ENCODE measurements at places on chromosomes 13 and 19. TPM values are rescaled to one million over a fixed set of nuclear protein-coding genes. Genes with fewer than 3 reads are reported as not detected.

Gene COL4A2
- total RNA-seq: 126 TPM

Gene CACNG7
- not detected for total RNA-seq

Gene FUT3
- total RNA-seq: not detected

Gene GSK3A
- total RNA-seq: 36.3 TPM

Gene SIGLEC11
- 0.60 TPM for total RNA-seq

Gene GRIK5
- 5.1 TPM for total RNA-seq

Gene DLL3
- not detected for total RNA-seq

Gene ZNF560
- not detected for total RNA-seq

Gene HSD17B14
- total RNA-seq: 1.0 TPM

GRCh38 chr13:99545979-99546378, 44.7 kb downstream of the TM9SF2 start:
- DNase-seq: no peak

DNA sequence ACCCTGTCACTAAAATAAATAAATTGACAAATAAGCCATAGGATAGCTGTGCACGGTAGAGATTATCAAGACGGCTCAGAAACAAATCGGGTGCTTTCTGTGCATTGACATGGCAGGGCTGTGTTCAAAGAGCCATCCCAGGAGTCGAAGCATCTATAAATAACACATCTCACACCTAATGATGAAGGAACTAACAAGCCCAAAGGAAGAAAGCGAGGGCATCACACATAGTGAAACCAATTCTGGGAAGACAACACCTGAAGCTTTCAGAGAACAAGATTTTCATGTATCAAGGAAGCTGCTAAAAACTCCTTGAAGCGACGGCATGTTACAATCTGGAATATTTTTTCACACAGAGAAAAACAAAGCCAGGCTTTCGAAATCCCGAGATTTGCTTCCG, 36.1 kb downstream of the KLF2 start:
- DNase-seq: no peak

DNA sequence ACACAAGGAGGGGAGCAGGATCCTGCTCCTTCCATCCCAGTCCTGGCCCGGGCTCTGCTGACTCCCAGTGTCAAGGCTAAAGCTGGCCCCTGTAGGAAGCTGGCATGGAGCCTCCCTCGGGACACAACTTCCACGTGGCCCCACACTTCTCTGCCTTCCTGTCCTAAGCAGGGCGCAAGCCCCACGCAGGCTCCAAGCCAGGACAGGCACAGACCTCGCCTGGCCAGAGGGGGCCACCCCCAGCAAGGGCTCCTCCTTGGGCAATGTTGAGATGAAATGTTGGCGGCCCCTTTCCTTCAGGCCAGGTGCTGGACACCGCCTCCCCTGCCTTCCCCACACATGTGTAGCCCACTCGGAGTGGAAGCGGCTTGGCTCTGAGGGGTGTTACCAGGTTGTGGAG, 66.6 kb downstream of the COL4A1 start:
- DNase-seq: no peak

DNA sequence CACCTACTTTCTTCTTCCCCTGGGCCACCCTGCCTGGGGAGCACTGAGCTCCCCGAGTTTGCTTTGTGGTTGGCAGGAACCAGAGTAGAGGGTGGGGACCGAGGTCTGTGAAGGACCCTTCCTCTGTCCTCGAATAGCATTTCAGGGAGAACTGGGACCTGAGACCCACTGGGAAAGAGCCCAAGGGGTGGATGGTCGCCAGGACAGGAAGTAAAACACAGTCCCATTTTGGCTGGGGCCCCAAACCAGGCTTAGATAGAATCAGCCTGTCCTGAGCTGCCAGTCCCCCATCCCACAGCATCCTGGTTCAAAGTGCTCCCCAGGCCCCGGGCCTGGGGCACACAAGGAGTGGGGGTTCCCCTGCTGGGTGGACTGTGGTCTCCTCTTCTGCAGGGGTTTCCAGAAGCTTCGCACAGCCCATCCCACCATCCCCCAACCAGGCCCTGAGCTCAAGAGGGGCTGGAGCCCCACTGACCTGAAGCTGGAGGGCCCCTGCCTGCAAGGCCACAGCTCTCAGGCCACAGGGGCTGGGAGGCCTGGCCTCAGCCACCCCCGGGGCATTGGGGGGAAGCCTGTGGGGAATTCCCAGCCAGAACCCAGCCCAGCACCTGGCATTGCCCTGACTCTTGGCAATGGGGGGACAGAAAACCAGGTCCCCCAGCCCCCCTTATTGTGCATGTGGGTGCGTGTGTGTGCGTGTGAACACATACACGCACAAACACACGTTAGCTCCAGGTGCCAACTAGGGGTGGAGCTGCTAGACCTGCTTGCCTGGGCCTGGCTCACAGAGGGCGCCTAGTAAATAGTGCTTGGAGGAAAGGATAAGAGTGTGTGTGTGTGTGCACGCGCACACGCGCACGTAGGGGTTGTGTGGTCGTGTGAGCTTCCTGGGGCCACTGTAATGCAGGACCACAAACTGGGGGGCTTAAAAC, 995 bp upstream of the MKNK2 start:
- DNase-seq: no peak

DNA sequence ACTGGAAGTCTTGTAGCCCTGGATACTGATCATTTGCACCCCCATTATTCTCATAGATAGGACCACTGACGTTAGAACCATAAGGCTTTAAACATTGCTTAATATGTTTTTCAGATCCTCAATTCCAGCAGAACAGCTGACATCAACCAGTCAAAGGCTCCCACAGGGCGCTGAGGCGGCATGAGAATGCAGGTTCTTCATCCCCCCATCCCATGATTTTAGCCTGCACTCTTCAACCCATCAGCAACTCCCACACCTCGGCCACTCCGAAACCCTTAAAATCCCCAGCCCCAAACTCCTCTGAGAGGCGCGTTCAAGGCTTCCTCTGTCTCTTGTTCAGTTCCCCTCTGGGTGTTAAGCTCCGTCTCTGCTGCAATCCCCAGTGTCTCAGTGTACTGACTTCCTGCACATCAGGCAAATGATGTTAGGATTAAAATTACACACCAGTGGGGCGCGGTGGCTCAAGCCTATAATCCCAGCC, 24.3 kb upstream of the LAMP1 start:
- DNase-seq: no peak

GRCh38 chr13:99296398-99296797, 10.8 kb downstream of the GPR183 start:
- no peak for DNase-seq

- no peak for DNase-seq
Observed at GRCh38 chr19:56577719-56578602, 10.7 kb downstream of the ZNF470 start.

- DNase-seq: no peak
Observed at GRCh38 chr13:111640006-111640405, 319.6 kb downstream of the TEX29 start.

GRCh38 chr13:49436890-49437289, 7.0 kb downstream of the CAB39L start:
- no peak for DNase-seq

- peak; percentile 85 for DNase-seq
Observed at GRCh38 chr13:44132710-44133109, 240.9 kb upstream of the SERP2 start.

DNA sequence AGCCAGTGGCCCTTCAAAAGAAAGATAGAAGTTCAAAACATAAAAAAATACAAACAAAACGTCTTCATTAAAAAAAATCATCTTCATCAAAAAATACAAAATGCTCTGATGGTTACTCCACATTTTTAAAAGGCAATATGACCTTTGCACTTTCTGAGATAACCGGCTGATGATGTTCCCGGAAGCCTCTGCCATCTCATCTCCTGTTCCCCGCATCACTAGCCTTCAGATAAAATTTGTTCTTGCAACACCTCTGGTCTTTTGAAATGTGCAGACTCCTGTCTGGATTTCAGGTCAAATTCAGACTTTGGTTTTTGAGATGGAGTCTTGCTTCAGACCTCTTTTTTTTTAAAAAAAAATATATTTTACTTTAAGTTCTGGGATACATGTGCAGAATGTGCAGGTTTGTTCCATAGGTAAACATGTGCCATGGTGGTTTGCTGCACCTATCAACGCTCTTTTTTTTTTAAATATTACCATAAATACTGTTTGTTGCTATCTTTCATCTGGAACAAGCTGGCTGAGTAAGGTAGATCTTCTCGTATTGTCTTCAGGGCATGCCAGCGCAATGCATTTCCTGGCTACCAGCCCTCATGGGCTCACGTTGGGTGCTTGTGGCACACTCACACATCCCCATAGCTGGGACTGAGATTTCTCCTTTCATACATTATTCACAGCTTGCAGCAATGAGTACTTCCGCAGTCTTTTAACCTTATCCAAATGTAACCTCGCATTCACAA, 418.9 kb upstream of the ARGLU1 start:
- no peak for DNase-seq

GRCh38 chr19:7272856-7273578, 21.2 kb downstream of the INSR start:
- DNase-seq: no peak

DNA sequence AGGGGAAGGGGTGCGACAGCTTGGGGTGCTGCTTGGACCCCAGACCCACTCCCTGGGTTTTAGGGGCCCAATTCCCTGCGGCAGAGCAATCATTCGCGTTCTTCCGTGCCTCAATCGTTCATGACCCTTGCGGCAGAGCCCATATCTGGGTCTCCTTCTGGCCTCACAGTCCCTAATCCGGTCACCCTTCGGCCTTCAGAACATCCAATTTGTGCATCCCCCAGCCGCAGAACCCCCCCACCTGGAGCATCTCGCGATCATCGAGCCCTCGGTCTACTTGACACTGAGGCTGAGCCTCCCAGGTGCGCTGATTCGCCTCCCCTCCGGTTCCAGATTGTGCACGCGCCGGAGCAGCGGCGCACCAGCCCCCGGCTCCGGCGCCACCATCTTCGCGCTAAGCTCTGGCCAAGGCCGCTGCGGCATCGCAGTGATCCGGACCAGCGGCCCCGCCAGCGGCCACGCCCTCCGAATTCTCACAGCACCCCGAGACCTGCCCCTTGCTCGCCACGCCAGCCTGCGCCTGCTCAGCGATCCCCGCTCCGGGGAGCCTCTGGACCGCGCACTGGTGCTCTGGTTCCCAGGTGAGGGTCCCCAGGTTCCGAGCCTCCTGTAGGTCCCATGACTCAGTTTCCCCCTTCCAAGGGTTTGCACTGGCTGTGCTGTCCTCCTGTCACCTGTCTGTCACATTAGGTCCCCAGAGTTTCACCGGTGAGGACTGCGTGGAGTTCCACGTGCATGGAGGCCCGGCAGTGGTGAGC, 501 bp downstream of the GTPBP3 start:
- DNase-seq: peak; percentile 69

GRCh38 chr13:99357131-99357596, 50.0 kb upstream of the GPR183 start:
- DNase-seq: no peak

GRCh38 chr19:52739576-52739975, 4.7 kb upstream of the ZNF611 start:
- no peak for DNase-seq

- DNase-seq: no peak
Observed at GRCh38 chr13:60326273-60326672, 70.7 kb upstream of the TDRD3 start.

GRCh38 chr19:7349231-7349591, 474 bp downstream of the ARHGEF18 start:
- no peak for DNase-seq

DNA sequence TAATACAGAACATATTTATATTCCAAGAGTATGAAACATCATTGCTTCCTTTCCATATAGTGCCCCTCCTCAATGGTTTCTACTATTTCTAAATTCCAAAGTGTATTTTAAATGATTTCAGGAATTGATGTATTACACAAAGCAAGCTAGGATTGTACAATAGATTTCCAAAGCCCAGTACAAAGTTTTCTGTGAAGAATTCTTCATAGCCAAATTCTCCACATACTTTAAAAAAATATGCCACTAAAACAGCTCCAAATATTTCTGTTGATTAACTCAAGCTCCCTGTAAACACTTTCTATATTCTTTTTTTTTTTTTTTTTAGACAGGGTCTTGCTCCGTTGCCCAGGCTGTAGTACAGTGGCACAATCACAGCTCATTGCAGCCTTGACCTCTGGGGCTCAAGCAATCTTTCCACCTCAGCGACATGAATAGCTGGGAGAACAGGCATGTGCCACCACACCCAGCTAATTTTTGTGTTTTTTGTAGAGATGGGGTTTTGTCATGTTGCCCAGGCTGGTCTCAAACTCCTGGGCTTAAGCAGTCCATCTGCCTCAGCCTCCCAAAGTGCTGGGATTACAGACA, 50.6 kb downstream of the ELF1 start:
- DNase-seq: no peak

GRCh38 chr13:43985422-43986072, 105.8 kb downstream of the LACC1 start:
- DNase-seq: no peak

DNA sequence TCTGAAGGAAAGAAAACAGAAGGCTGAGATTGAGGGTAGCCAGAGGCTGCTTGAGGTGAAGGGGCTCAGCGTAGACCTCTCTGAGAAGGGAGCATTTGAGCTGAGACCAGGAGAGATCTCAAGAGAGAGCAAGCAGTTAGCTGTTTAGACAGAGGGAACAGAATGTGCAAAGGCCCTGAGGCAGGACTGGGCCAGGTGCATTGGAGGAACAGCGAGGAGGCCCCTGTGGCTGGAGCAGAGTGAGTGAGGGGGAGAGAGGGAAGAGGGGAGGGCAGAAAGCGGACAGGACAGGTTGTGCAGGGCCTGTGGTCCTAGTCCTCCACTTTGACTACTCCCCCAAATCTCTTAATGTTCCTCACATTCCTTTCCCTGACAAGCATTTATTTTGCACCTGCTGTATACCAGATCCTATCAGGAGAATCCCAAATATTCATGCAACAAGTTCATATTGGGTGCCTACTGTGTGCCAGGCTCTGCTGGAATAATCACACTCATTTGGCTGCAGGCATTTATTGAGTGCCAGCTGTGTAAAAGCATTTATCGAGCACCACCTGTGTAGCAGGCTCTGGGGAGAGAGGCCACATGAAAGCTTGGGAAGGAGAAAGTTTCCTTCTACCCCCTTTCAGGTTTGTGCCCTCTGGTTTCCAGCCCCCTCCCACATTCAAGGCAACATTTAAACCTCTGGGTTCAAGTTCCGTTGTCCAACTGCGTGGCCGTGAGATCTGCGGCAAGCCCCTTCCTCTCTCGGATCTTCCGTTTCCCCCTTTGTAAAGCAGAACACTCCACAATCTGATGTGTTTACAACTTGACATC, 36.5 kb downstream of the NFIC start:
- DNase-seq: no peak

GRCh38 chr19:28487999-28488398, 725.0 kb downstream of the UQCRFS1 start:
- DNase-seq: no peak

- no peak for DNase-seq
Observed at GRCh38 chr19:34237939-34238338, 16.4 kb upstream of the GARRE1 start.

- no peak for DNase-seq
Observed at GRCh38 chr19:7924651-7925170, 1.2 kb downstream of the CTXN1 start.

- DNase-seq: no peak
Observed at GRCh38 chr13:51065372-51066090, 45.5 kb downstream of the C13orf42 start.

DNA sequence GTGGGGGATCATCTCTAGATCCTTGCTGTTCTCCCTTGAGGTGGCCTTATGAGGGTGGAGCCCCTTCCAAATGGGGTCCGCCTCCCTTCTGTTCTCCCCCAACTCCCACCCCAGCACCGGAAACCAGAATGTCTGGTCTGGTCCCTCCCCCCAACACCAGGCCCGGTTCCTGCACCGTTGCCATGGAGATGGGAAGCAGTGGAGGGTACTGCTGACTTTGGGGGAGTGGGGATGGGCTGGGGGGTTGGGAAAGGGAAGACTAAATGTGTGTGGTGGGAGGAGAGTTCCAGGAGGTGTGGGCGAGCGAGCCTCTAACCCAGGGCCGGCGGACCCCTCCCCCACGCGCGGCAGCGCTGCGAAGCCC, 1.7 kb downstream of the SHANK1 start:
- DNase-seq: no peak

All from Right ventricle myocardium inferior (tissue), 1 donor.